NCI-H460 (cell line): ENCODE measurements at places on chromosomes 5 and 9. TPM values are rescaled to one million over a fixed set of nuclear protein-coding genes. Genes with fewer than 3 reads are reported as not detected.

DNA sequence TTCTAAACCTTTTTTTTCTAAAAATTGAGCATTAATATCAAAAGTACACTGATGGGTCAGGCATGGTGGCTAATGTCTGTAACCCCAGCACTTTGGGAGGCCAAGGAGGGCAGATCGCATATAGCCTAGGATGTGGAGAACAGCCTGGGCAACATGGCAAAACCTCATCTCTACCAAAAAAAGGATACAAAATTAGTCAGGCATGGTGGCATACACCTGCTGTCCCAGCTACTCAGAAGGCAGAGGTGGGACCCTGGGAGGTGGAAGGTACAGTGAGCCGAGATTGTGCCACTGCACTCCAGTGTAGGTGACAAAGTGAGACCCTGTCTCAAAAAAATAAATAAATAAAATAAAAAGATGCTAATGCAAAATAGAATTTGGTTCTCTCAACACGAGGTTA lies 49.4 kb downstream of the RAPGEF1 start:
- no peak for DNase-seq

- DNase-seq: no peak
These were observed 115.8 kb upstream of the SLC25A48 start for GRCh38 chr5:135718651-135719050.

GRCh38 chr9:117671468-117671867 lies 32.7 kb upstream of the TLR4 start:
- DNase-seq: no peak

DNA sequence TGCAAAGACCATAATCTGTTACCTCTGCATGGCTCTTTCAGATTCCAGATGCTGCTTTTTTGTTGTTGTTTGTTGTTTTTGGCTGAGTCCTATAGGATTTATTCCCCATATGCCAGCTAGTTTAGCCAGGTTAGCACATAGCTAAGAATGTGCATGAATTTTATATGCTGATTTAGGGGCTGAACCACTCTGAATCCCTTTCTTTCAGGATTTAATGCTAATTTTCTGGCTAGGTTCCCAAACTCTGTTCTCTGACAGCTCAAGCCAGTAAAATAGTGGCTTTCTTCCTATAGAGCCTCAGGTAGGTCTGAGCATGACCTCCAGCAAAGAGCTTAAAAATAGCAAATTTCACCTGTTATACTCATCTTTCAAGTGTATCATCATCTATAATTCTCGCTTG lies 521.4 kb downstream of the CAAP1 start:
- no peak for DNase-seq

DNA sequence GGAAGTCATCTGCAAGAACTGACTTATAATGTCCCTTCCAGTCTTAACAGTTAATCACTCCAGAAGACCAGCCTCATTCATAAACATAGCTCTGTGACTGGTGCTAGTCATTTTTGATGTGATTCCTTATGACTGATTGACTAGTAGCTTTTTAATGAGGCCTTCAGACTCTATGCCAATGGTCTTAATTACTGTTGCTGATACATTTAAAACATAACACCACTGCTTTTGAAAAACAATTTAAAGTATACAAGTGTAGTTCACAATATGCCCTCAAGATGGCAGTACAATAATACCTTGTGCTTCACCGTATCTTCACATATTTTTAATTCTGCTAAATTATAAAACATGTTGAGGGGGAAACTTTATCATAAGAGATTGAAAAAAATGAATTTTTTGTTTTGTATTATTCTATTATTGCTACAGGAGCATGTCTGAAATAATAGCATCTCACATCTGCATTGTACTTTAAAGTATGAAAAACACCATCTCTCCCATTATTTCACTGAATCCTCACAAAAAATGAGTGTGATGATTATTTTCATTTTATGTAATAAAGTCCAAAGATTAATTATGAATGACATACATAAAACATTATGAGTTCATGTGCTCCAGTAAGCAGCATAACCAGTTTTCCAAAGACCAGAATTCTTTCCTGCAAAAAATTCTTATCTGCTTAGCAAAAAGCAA lies 55.2 kb upstream of the SHISAL2B start:
- DNase-seq: peak; percentile 31

- DNase-seq: no peak
These were observed 5.5 kb downstream of the ANXA2R start for GRCh38 chr5:43034591-43034968.

DNA sequence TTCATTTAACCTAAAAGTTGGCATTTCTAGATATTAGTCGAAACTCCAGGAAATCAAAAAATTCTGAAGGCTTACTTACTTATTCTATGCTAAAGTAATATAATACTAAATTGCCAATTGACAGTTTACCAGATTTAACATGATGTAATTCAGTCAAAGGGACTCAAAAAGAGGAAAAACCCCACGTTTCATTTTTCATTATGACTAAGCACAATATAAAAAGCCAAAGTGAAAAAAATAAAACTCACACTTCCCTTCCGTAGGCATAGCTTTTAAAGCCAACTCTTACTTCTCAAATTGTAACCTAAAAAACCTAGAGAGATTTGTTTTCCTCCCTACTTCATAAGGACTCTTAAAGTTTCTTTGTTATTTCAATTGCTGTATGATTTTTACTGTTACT lies 146.6 kb downstream of the RAPGEF6 start:
- no peak for DNase-seq

DNA sequence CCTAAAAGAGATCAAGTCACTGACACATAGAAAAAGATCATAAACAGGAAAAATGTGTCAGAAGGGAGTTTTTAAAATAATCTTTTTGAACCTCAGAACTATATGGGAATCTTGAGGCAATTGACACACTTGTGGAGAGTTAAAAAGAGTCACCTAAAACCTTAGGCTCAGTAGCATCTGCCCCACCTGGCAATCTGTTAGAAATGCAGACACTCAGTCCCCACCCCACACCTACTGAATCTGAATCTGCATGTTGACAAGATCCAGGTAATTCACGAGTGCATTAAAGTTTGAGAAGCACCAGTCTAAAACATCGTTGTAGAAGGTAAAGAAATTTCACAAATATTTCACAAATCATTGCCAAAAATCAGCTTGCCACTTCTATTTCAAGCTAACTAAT lies 388.3 kb downstream of the NR2F1-AS1 start:
- DNase-seq: no peak

DNA sequence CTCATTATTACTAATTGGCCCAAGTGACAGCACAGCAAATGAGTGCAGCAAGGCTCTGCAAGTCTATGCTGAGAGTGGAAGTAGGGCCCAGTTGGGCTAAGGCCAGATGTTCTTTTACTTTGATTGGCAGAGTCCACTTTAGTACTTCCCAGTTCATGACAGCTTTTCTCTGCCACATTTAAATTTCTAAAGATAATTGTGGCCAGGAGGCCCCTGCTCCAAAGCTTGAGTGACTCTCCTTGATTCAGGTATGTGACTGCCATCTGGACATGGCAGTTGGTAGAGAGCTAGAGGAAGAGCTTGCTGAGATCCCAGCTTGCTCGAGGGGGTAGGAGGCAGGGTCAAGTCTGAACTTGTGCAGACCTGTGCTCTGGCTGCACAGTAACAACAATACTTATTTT lies 154.1 kb downstream of the CARTPT start:
- no peak for DNase-seq

- no peak for DNase-seq
These were observed 9.0 kb downstream of the FXN start for GRCh38 chr9:69044240-69045219.

The PCDHA4 gene
- 0.09 TPM in 1 of 2 replicates, not detected in the other for total RNA-seq

The PFN3 gene
- not detected in 2 replicates for total RNA-seq

The PCDHAC2 gene
- total RNA-seq: 1.0 and 1.2 TPM in 2 replicates

The ADAMTS6 gene
- total RNA-seq: 14.3 and 15.0 TPM in 2 replicates

The NTRK2 gene
- 0.06 and 0.12 TPM in 2 replicates for total RNA-seq

The GPR21 gene
- 0.20 and 0.49 TPM in 2 replicates for total RNA-seq

The SLC45A2 gene
- total RNA-seq: not detected in 2 replicates

The NXNL2 gene
- 0.17 TPM in 1 of 2 replicates, not detected in the other for total RNA-seq
